ENCODE measurements at places on chromosomes 11 and 22.

GRCh38 chr22:43539572-43540528, 128.0 kb downstream of the MPPED1 start:
- no peak for DNase-seq

DNA sequence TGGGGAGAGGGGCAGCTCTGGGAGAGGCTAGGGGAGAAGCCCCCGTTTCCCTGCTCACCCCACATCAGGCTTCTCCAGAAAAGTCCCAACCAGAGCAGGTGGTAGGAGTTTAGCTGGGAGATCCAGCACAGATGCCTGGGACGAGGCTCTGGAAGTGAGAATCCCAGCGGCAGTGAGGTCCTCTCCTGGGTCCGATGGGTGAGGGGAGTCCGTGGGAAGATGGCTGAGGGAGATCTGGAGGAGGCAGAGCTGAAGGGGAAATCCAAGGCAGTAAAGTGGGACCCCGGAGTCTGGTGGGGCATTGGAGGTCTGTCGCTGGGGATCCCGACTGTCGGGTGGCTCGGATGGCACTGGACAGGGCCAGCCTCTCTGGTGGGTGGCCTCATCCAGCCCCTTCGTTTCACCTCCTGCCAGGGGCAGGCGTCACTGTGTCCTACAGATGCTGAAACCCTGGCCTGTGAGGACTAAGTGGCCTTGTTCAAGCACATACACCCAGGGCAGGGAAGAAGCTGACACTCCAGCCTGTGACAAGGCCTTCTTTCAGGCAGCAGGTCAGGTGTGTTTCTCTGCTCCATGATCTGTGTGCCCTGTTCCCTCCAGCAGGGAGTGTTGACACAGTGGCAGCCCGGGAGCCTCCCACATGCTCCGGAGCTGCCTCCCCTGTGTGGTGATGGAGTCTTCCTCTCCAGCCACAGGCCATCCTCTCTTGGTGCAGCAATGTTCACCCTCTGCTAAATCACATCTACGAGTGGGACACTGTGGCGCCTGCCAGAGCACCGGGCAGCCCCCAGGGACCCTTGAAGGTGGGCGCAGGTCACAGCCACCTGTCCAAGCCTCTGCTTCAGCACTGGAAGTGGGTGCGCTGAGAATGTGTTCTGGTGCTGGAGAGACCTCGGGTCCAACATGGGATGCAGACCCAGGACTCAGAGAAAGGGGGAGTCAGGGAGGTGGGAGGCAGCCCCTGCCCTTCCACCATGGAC, 850.8 kb downstream of the BRD1 start:
- no peak for DNase-seq

DNA sequence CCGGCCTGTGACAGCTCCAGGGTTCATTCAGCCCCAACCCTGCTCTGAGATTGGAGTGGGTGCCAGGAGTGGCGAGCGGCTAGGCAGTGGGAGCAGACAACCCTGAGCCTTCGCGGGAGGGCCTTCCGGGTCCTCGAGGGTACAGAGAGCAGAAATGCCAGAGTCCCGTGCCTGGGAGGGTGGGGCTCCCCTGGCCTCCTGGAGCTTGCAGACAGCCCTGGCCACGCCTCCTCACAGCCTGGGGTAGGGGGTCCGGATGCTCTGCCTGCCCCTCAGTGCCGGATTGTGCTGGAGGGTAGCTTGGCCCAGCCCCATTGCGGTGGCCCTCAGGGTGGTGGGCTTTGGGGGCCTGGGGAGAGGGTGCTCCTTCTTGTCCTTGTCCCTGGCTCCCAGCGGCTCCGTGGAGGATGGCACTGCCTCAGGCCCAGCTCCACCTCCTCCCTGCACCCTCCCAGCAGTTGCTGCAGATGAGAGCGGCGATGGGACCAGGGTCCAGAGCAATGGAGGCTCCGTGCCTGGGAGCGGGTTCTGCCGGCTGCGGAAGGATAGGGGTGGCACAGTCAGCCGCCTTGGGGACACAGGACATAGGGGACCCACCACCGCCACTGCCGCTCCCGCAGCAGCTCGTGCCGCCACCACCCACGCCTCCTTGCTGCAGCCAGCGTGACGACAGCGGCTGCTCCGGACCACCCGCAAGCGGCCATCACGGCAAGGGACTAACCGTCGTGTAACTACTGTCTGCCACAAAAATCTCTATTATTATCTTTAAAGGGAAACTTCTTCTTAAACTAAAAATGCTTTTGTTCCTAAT, 34.9 kb upstream of the OR10G7 start:
- DNase-seq, result no peak

DNA sequence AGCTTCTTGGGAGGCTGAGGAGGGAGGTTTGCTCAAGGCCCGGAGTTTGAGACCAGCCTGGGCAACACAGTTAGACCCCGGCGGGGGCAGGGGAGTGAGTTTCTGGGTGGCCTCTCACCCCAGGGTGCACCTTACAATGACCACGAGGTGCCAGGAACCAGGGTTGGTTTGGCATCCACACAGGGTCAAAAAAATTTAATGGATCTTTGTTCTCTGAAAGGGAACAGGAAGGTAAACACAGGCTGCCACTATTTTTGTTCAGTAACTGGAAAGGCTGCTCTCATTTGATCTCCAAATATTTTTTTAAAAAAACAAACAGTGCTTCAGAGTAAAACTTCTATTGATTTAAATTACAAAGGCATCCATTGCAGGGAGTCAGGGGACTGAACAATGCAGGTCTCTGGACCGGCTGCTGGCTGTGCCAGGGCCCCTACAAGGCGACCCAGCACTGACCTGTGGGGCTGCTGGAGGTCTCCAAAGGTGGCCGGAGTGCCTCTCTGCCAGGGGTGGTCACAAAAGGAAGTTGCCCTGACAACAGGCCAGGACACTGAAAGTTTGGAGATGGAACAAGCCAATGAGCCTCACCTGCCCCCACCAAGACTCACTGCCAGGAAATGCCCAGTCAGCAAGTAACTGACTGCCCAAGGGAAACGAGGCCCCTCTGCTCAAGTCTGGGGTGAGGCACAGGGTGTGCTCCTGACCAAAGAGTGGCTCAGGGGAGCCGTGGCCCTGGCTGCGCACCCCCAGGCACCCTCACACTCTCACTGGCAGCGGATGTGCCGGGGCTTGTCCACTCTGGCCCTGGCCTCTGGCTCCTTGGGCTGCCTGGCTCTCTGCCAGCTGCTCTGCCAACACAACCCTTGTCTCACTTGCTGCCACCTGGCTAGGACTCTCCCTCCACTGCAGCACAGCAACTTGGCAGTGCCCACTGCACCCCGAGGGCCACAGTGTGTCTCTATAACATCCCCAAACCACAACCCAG, 51.8 kb downstream of the ARFGAP3 start:
- no peak for DNase-seq

DNA sequence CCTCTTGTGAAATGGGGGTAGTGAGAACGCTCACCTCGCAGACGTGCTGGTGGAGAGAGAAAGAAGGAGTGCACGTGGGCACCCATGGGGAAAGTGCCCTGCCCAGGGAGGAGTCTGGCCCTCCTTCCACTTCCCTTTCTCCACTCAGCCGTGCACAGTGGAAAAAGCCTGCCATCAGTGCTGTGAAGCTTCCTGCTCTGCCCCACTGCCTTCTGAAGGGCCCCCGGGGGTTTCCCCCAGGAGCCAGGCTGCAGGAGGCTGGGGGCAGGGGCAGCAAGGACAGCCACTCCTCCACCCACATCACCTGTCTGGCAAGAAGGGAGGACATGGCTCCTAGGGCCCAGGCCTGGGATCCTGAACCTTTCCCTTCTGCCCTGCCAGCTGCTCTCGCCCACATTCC, 7.6 kb downstream of the TP53I11 start:
- DNase-seq, result no peak
